Left lung (tissue), 14 donors: ENCODE measurements at places on chromosomes 11 and 22.

- no peaks in the 10 kb centered on the region for H3K27me3 ChIP-seq
- H3K4me1 ChIP-seq: no peaks in the 10 kb centered on the region
- H3K27ac ChIP-seq: no peak overlapping the region
- no peak overlapping the region for H3K4me3 ChIP-seq
These were observed 40.3 kb downstream of the CCDC81 start for GRCh38 chr11:86415026-86415425.

DNA sequence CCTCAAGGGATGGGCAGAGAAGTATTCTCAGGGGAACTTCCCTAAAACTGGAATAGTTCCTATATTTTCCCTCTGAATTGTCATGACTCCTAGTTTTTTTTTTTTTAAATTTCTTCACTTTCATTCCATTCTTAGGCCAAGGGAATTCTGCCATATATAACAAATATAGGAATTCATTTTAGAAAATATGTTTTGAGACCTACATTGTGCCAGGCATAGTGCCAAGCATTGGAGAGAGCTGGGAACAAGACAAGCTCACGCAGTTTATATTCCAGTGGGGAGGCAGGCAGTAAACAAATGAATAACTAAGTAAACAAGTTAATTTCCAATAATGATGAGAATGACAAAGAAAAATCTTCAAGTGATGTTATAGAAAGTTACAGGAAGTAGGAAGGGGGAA is 2.6 kb upstream of the NPTXR start:
- no peak for DNase-seq
- peaks cover 16% of the 10 kb centered on the region for H3K27me3 ChIP-seq
- H3K27ac ChIP-seq: no peak overlapping the region
- H3K4me3 ChIP-seq: no peak overlapping the region

- no peak for DNase-seq
- H3K4me3 ChIP-seq: no peak overlapping the region
- no peak overlapping the region for H3K27ac ChIP-seq
- peaks cover 68% of the 10 kb centered on the region for H3K27me3 ChIP-seq
These were observed 454.3 kb downstream of the OPCML start for GRCh38 chr11:133078012-133078411.

GRCh38 chr11:78030429-78031325 is 7.6 kb upstream of the KCTD14 start:
- peaks cover 7% of the 10 kb centered on the region for H3K4me1 ChIP-seq
- H3K27ac ChIP-seq: no peak overlapping the region
- H3K4me3 ChIP-seq: no peak overlapping the region
- no peaks in the 10 kb centered on the region for H3K36me3 ChIP-seq

DNA sequence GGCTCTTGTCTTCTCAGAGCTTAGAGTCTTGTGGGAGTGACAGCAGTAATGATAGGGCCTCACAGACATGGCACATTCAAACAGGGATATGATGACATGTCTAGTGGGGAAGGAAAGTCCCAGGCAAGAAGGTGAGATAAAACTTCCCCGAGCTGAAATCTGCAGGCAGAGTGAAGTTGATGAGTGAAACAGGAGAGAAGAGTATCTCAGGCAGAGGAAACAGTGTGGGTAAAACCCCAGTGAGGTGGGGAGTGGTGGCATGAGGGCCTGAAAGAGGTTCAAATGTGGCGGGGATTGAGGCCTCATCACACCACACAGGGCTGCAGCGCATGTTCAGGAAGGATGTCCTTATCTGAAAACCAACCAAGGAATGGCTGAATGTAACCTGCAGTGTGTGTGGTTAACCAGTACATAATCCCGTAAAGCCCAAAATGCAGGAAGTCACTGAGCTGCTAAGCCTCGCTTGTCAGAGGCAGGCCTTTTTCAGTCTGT is 153.8 kb upstream of the E2F8 start:
- no peaks in the 10 kb centered on the region for H3K36me3 ChIP-seq
- no peak overlapping the region for H3K27ac ChIP-seq
- no peaks in the 10 kb centered on the region for H3K27me3 ChIP-seq
- no peak overlapping the region for H3K4me3 ChIP-seq

DNA sequence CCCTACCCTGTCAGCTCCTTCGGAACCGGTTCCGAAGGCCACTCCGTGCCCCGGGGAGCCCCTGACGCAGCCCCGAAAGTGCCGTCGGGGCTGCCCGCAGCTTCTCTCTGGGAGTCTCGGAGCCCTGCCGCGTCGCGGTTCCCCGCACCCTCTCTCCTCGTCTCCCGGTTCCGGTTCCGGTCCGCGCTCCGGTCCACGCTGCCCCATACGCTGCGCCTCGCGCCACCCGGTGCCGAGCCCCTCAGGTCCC is 618 bp downstream of the MTA2 start:
- no peaks in the 10 kb centered on the region for H3K27me3 ChIP-seq
- no peak for DNase-seq
- peaks cover 53% of the 10 kb centered on the region for H3K4me1 ChIP-seq
- peak overlapping the region; percentile 96 for H3K27ac ChIP-seq
- H3K36me3 ChIP-seq: peaks cover 58% of the 10 kb centered on the region

- no peaks in the 10 kb centered on the region for H3K4me1 ChIP-seq
- H3K27ac ChIP-seq: no peak overlapping the region
- no peak for DNase-seq
- no peaks in the 10 kb centered on the region for H3K36me3 ChIP-seq
- H3K27me3 ChIP-seq: no peaks in the 10 kb centered on the region
These were observed 22.8 kb upstream of the GUCY1A2 start for GRCh38 chr11:107041088-107041444.

DNA sequence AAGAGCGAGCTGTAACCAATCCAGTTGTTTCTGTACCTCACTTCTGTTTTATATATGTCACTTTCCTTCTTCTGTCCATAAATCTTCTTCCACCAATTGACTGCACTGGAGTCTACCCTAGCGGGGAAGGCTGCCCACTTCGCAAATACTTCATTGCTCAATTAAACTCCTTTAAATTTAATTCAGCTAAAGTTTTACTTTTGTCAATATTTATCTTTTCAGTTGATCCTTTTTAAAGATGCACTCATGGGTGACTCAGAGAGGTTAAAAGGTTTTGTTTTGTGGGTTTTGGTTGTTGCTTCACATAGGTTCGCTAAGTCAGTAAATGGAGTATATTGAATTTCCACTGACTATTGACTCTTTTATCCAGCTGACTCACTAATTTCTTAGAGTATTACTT is 597.2 kb downstream of the DLG2 start:
- H3K27me3 ChIP-seq: no peaks in the 10 kb centered on the region
- no peak for DNase-seq
- no peaks in the 10 kb centered on the region for H3K4me1 ChIP-seq
- H3K4me3 ChIP-seq: no peak overlapping the region
- no peak overlapping the region for H3K27ac ChIP-seq

DNA sequence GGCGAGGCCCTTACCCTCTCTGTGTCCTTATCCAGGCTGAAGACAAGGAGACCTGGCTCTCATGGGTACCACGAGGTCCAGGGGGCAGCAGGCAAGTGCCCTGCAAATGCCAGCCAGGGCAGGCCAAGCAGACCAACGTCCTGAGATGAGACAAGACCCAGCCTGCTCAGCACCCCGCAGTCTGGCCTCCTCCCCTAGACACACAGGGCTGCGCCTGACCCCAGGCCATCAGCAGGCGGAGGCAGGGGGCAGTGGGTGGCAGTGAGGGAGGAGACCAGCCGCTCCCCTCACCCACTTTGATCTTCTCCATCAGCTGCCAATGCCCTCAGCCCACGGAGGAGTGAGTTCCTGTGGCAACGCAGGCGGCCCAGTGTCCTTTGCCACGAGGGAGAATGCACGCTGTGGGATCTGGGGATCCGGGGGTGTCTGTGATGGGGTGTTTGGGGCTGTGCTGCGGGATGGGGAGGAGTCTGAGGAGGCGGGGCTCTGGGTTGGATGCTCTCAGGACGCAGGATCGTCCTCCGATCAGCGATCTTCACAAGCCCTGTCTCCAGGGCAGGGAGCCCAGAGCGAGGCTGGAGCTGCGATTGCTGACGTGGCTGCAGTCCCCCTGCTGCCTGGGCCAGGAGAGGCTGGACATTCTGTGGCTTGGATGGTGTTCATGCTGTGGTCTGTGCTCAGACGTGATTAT is 30.5 kb upstream of the PPARA start:
- no peak for DNase-seq
- H3K36me3 ChIP-seq: no peaks in the 10 kb centered on the region
- no peak overlapping the region for H3K27ac ChIP-seq
- no peaks in the 10 kb centered on the region for H3K27me3 ChIP-seq

- H3K4me3 ChIP-seq: no peak overlapping the region
- H3K27ac ChIP-seq: no peak overlapping the region
- DNase-seq: no peak
- H3K4me1 ChIP-seq: no peaks in the 10 kb centered on the region
- no peaks in the 10 kb centered on the region for H3K27me3 ChIP-seq
- no peaks in the 10 kb centered on the region for H3K36me3 ChIP-seq
These were observed 42.9 kb downstream of the LINC01488 start for GRCh38 chr11:69524291-69524882.

DNA sequence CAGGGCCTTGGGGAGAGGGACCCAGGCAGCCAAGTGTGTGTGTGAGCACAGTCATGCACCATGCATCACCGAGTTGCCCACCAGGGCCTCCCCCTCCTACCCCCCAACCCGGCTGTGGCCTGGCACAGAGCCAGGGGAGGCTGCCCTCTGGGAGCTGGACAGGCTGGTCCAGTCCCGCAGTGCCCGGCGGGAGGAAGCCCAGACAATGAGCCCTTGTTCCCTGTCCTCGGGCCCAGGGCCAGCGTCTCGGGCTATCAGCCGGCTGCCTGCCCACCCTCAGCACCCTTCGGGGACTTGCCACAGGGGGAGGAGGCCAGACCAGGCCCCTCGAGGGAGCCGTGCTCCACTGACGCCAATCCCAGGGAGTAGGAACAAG is 4.5 kb downstream of the LRRC75B start:
- no peaks in the 10 kb centered on the region for H3K27me3 ChIP-seq
- no peak for DNase-seq
- no peaks in the 10 kb centered on the region for H3K36me3 ChIP-seq
- no peak overlapping the region for H3K4me3 ChIP-seq
- H3K27ac ChIP-seq: no peak overlapping the region

DNA sequence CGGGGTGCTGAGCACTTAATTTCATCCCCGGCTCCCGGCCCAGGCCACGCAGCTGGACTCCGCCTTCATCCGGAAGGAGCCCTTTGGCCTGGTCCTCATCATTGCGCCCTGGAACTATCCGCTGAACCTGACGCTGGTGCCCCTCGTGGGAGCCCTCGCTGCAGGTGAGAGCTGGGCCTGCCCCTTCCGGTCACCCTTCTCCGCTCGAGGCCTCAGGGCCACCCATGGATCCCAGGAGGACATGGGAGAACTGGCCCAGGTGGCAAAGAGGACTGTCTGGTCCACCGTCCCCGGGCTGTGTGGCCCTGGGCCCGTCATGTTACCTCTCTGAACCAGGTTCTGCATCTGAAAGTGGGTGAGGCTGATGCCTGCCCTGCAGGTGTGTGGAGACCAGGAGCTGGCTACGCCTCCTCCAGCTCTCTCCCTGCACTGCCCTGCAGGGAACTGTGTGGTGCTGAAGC is 8.6 kb downstream of the ALDH3B1 start:
- peaks cover 46% of the 10 kb centered on the region for H3K4me1 ChIP-seq
- DNase-seq: no peak

GRCh38 chr11:84036664-84037194 is 750.6 kb upstream of the CCDC90B start:
- no peak overlapping the region for H3K4me3 ChIP-seq
- H3K4me1 ChIP-seq: no peaks in the 10 kb centered on the region
- no peaks in the 10 kb centered on the region for H3K36me3 ChIP-seq
- no peak for DNase-seq

GRCh38 chr11:126189109-126189929 is 22.1 kb downstream of the RPUSD4 start:
- H3K27me3 ChIP-seq: no peaks in the 10 kb centered on the region
- H3K4me1 ChIP-seq: no peaks in the 10 kb centered on the region
- H3K4me3 ChIP-seq: no peak overlapping the region
- H3K27ac ChIP-seq: no peak overlapping the region

- H3K27me3 ChIP-seq: no peaks in the 10 kb centered on the region
- no peak for DNase-seq
- H3K4me1 ChIP-seq: peaks cover 17% of the 10 kb centered on the region
- H3K4me3 ChIP-seq: no peak overlapping the region
These were observed 34.2 kb downstream of the MACROD1 start for GRCh38 chr11:64131683-64132190.

GRCh38 chr11:130388607-130389205 is 39.7 kb downstream of the ADAMTS8 start:
- DNase-seq: no peak
- no peak overlapping the region for H3K4me3 ChIP-seq
- no peaks in the 10 kb centered on the region for H3K27me3 ChIP-seq
- no peaks in the 10 kb centered on the region for H3K4me1 ChIP-seq
- H3K36me3 ChIP-seq: no peaks in the 10 kb centered on the region

DNA sequence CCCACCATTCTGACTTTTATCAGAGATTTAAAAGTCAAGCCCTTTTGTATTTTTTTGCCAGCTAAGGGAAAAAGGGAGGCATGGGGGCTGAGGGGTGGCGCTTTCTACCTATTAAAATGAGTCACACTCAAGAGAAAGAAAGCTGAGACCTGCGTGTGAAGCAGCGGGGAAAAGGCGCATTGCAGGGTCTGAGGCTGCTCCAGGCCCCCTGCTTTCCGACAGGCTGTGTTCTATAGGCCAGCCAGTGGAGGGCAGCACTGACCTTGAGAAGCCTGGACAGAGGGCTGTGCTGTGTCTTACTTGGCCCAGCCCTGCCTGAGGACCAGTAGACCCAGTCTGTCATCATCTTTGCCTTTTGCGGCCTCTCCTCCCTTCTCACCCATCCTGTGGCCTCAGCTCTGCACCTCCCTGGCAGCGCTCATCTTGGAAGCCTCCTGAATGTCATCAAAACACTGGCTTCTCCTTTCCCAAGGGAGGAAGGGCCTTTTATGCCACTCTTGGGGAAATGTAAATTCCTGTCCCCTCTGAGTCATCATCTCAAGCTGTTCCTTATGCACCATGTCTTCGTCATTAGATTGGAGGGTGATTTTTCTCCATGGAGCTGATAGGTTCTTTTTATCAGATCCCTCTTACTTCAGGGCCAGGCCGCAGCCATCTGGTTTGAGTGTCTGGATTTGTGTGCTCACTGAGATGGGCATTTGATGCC is 12.6 kb upstream of the MAPK8IP1 start:
- no peaks in the 10 kb centered on the region for H3K4me1 ChIP-seq
- H3K36me3 ChIP-seq: peaks cover 97% of the 10 kb centered on the region
- H3K27me3 ChIP-seq: no peaks in the 10 kb centered on the region
- H3K27ac ChIP-seq: no peak overlapping the region
- H3K4me3 ChIP-seq: no peak overlapping the region
- peak; percentile 42 for DNase-seq
